ENCODE measurements at places on chromosomes 7 and 10.

DNA sequence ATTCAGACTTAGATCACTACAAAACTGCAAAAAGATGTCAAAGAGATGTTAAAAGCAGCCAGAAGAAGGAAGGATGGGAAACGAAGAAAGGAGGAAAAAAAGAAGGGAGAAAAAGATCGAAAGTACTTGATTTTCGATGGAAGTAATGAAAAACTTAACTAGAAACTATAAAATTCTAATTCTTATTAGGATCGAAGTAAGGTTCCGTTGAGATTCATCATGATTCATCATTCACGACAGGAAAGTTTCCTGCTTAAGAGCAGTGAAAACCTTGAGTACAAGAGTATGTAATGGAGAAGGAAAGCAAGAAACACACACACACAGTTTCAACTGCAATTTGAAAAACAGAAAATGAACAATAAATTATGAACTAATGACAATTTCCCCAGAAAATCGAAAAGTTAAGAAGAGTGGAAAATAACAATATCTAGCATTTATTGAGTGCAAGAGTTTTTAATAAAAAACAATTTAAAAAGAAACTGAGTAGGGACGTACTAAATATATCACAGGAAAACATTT, 1.1 kb upstream of the ING3 start:
- DNase-seq, result no peak

- DNase-seq, result no peak
Observed at GRCh38 chr10:11581213-11581612, 30.2 kb downstream of the USP6NL start.

- DNase-seq, result no peak
Observed at GRCh38 chr7:461117-461452, 58.6 kb downstream of the PDGFA start.

GRCh38 chr10:110893559-110894179, 21.9 kb downstream of the PDCD4 start:
- DNase-seq, result no peak

- DNase-seq, result no peak
Observed at GRCh38 chr10:75861582-75861981, 430.2 kb downstream of the LRMDA start.

GRCh38 chr7:47482013-47482875, 99.7 kb downstream of the TNS3 start:
- no peak for DNase-seq

- no peak for DNase-seq
Observed at GRCh38 chr7:68423356-68423755, 1174.9 kb upstream of the AUTS2 start.

GRCh38 chr7:24979470-24979862, 512 bp downstream of the OSBPL3 start:
- peak; percentile 55 for DNase-seq

GRCh38 chr7:146889806-146890555, 773.4 kb downstream of the CNTNAP2 start:
- no peak for DNase-seq

- peak; percentile 7 for DNase-seq
Observed at GRCh38 chr10:43250615-43251418, 16.0 kb downstream of the RASGEF1A start.
